ENCODE measurements at places on chromosomes 1 and 21.

- DNase-seq, result no peak
Observed at GRCh38 chr1:205572421-205572820, 59.4 kb downstream of the ELK4 start.

DNA sequence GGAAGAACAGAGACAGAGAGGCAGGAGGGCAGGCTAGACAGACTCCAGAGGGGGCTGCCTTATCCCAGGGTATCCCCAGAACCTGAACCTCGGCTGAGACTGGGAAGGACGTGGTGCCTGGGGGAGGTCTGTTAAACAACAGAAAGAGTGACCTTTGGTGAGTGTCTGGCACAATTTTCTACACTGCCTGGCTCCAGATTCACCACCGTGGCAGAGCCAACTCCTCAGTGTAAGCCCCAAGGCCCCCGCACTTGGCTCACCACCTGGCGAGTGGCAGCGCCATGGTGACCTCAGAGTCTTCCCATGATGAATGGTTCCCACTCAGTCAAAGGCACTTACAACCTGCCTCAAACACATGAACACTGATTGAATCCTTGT is 6.5 kb downstream of the RD3 start:
- no peak for DNase-seq

DNA sequence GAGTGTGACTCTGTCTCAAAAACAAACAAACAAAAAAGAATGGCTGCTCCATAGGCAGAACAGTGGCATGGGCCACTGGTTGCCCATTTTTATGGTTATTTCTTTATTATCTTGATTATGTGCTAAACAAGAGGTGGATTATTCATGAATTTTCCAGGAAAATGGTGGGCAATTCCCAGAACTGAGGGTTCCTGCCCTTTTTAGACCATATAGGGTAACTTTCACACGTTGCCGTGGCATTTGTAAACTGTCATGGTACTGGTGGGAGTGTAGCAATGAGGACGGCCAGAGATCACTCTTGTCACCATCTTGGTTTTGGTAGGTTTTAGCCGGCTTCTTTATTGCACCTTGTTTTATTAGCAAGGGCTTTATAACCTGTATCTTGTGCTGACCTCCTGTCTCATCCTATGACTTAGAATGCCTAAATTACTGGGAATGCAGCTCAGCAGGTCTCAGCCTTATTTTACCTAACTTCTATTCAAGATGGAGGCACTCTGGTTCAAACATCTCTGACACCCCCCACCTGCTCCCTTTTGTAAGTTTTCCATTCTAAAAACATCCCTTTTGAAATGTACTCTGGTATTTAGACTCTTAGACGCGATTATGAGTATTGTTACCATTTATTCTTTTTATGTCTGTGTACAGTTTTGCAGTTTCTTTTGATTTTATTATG is 57.1 kb downstream of the RAVER2 start:
- DNase-seq, result no peak

GRCh38 chr1:184387476-184388318 is 868 bp downstream of the C1orf21 start:
- no peak for DNase-seq

DNA sequence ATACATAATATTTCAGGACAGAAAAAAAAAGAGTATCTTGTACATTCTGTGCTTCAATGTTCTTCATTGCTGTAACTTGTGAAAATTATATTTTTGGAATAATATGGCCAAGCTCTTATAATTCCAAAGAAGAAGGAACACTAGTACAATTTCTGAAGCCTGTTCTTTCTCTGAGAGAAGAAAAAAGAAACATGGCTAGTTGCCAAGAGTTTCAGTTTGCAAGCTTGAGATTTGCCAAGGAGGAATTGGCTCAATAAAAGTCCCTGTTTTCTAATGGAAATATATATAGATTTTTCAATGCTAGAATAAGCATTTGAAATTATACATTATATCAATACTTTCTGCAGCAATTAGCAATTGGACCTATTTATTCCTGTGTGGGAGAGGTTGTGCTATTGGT is 285.2 kb upstream of the NEGR1 start:
- DNase-seq, result no peak

- no peak for DNase-seq
Observed at GRCh38 chr21:37119421-37120218, 46.6 kb downstream of the TTC3 start.

- no peak for DNase-seq
Observed at GRCh38 chr21:35226968-35227744, 178.1 kb upstream of the RUNX1 start.

Measured in stimulated activated CD4-positive, alpha-beta T cell treated with anti-CD3 and anti-CD28 coated beads, Interleukin-15, amount 100 ng/mL, for 1 hour (primary cell).